NCI-H1048 (cell line): ENCODE measurements at places on chromosomes 6 and 20.

GRCh38 chr20:43832096-43832816, 82.4 kb upstream of the TOX2 start:
- no peak for DNase-seq

DNA sequence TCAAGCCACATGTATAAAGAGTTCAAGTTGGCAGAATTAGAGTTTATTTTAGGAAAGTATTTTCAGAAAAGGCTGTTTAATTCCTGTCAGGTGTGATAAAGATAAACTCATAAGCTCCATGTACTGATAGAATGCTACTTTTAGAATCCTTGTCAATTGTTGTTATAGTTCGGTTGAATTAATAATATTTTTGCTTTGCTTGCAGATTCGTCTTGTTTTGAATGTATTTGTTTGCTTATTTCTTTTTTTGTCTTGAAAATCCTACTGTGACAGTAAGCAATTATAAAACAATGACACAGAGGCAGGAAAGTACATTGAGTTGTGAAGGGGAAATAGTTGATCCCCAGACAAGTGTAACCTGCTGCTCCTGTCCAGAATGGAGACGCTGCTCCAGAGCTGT, 333.9 kb upstream of the PLCB4 start:
- no peak for DNase-seq

DNA sequence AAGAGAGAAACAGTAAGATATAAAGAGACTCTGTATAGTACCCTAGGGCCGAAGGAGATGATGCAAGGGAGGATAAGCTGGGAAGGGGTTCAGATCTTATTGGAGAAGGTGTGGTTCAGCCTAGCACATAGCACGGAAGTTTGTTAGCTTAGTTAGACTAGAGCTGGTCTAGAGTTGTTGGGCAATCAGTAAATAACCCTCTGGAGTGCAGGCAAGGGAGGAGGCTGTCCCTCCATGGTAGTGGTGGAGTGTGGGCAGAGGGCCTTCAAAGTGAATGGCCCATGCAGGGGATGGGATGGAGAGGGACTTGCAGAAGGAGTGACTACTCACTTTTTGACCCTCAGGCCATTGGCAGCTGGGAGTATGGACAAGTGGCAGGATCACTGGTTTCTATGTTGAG, 20.0 kb downstream of the TULP4 start:
- DNase-seq: no peak

DNA sequence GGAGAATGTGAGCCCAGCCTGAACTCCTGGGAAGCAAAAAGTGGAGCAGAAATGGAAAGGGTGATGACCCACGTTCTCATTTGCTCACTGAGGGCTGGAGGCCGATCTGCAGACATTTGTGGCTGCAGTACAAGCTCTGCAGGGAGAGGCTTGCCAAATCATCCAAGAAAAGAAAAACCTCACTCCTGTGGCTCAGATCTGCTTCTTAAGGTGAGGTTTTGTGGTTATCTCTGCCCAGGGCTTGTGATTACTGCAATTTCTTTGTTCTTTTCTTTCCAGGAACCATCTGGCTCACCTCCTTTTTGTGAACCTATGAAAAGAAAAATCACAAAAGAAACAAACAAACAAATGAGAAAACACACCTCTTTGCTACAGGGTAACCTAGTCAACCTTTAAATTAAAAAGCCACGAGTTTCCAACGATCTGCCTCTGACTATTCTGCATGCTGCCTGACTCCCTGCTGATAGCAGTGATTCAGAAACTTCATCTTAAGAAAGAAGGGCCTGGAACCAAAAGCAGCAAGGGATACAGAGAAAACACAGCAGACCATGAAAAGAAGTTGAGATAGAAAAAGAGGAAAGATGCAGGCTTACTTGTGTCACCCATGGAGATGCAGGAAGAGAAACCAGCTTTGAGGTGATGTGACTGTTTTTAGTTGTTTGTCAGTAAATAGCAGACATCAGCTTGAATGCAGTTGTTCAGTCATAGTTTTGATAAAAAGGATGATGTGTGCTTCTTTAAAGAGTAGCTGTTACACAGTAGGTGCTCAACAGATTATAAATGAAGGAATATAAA, 165.1 kb downstream of the LMBRD1 start:
- no peak for DNase-seq

DNA sequence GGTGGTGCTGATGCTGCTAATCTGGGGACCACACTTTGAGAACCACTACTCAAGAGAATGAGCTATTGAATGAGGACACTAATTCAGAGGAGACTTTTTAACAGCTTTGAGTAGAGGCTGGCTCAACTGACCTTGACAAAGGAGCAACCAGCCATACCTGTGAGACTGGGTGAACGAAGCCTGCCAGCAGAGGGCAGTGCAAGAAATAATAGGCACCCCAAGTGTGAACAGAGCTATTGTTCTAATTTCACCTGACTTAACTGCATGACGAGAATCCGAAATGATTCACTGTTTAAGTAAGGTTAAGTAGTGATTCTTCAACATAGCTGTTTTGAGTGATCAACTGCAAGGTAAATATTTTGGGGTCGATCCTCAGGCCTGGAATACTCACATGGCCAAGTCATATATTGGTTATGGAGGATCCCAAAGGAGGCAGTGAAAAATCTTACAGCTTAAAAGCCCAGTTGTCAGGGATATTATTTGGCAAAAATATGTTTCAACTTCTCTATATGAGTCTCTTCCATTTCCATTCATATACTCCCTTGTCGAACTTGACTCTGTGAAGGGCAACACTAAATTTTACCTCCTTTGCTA, 550.5 kb upstream of the MARCKS start:
- DNase-seq: no peak

- DNase-seq: no peak
Observed at GRCh38 chr6:73942592-73943186, 246.7 kb downstream of the CD109 start.

- DNase-seq: no peak
Observed at GRCh38 chr20:43284486-43284885, 94.8 kb upstream of the PTPRT start.

DNA sequence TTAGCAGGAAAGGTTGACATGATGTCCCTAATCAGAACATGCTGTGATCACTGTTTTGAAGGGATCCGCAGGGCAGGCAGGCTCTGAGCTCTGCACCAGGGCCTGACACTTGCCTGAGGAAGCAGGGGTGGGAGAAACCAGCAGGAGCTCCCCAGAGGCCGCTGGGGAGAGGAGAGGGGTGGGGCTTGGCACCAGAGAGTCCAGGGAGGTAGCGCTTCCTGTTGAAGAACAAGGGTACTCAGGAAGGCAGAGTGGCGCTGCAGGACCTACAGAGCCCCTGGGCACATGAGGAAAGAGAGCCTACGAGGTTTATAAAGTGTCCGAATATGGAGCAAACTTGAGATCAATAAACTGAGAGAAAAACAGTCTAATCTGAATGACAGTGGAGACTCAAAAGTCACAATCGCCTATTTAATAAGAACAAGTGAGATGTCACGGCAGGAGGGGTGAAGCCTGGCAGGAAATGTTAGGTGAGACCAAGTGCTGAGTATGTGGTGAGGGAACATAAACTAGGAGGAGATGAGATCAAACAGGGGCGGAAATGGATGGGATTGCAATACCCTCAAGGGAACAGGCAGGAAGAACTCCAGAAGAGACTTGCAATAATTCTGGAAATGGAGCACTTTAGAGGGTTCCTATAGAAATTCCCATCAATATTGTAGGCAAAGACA, 5.8 kb upstream of the TBXT start:
- DNase-seq: no peak

GRCh38 chr6:36340618-36341454, 4.1 kb upstream of the BNIP5 start:
- no peak for DNase-seq
